Inflammatory macrophage treated with lipopolysaccharide for 4 hours (primary cell): ENCODE measurements at places on chromosomes 4 and X.

DNA sequence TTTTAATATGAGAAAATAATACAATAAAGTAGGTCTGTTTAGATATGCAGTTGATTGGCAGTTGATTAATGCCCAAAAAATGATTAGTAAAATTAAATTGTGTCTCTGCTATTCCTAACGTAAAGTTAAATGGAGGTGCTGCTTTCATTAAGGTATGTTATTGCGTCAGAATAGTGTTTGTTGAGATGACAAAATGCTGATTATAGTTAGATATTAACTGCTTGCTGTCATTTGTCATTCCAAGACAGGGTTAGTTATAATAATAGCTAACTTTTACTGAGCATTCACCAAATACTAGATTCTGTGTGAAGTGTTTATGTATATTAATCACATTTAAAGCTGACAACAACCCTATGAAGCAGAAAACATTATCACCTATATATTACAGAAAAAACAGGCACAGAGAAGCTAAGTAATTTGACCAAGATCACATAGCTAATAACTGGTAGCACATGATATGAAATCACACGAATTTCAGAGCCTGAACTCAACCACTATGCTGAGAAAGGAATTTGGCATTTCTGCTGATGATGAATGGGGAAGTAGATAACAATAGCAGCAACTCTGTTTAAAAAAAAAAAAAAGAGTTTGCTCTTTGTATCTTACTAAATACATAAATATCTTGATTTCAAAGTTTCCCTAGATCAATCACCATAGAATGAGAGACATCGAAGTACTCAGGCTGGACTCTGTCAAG is 59.7 kb upstream of the WDR44 start:
- DNase-seq, result no peak

DNA sequence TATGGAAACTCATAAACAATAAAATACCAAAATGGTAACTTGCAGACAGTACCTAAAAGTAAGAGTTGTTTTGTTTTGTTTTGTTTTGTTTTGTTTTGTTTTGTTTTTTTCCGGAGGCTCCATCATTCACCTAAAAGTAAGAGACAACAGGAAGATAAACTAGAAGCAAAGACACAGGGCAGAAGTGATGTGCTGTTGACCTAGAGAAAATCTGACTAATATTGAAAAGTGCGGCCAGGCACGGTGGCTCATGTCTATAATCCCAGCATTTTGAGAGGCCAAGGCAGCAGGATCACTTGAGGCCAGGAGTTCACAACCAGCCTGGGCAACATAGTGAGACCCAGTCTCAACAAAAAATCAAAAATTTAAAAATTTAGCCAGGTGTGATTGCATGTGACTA is 5.6 kb upstream of the CENPC start:
- DNase-seq, result no peak

- DNase-seq, result no peak
Measured at GRCh38 chrX:145623453-145623852, 194.2 kb upstream of the SLITRK2 start.

GRCh38 chrX:128458888-128459287 is 406.7 kb upstream of the ACTRT1 start:
- DNase-seq, result no peak

DNA sequence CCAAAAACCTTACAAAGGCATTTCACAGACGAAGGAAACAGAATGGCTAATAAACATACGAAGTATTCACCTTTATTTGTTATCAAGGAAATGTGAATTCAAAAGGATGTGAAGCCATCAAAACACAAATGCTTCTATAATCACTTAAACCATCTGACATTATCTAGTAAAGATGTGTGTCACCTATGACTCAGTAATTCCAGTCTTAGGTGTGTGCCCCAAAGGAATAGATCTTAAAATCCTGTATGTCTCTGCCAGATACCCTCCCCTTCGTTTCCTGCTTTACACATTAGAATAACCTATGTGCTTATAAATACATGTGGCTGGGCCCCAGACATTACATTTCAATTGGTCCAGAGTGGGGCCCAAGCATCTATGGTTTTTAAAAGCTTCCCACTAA is 41.8 kb upstream of the CEP135 start:
- no peak for DNase-seq

GRCh38 chrX:11756354-11757318 is 1.4 kb upstream of the MSL3 start:
- DNase-seq, result peak; percentile 21

DNA sequence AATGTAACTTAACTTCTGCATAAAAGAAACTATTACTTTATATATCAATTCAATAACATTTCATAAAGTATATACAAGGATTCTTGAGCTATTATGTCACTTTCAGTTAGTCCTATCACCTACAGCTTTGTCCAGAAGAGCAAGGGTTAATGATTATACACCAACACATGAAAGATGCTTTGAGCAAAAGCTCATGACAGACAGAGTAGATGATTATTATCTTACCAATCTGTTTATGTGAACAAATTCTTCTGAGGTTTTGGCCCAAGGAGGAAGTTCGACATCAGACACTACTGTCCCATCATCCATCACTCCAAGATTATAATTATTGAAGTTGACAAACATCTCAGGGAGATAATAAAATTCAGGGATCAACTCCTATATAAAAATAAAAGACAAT is 166.7 kb upstream of the MAB21L2 start:
- no peak for DNase-seq

DNA sequence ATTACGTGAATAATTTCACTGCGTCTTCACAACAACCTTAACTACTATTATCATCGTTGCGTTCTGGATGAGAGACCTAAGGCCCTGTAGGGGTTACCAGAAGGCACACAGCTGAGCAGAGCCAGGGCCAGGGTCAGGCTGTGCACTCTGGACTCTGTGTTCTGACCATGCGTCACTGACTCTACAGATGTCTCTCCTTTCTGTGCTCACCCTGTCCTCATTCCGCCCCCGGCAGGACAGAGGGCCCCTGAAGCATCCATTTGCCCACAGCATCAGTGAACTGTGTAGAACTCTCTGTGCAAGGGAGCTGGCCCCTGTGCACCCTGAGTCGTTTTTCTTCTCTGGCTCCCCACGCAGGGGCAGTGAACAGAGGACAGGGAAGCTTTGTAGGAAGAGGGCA is 21.3 kb downstream of the GPKOW start:
- no peak for DNase-seq

DNA sequence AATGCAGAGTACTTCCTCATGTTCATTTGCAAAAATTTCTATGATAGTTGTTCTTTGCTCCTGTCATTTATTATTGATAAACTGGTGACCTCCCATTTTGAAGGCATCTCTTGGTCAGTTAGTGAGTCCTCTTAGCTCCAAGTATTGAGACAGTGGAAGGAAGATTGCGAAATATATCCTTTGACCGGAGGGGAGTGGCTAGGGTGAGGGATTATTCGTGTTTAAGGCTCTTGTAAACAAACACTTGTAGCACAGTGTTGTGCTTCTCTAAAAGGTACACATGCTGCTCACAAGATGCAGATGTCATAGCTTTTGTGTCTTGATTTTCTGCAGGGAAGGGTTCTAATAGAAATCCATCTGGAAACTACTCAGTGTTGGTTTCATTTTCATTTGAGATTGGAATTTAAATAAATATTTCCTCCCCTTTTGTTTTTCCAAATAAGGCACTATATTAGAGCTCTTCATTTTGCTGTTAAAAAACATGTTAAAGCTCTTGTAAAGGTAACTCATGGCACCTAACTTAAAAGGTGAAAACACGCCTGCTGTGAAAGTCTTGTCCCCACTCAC is 21.8 kb downstream of the TXLNG start:
- DNase-seq, result peak; percentile 59

GRCh38 chr4:185671066-185671465 is 135.8 kb upstream of the PDLIM3 start:
- no peak for DNase-seq

- no peak for DNase-seq
Measured at GRCh38 chr4:186024637-186025407, 44.1 kb upstream of the TLR3 start.
